Tongue (tissue), 3 donors: ENCODE measurements at places on chromosomes 16 and 17. TPM values are rescaled to one million over a fixed set of nuclear protein-coding genes. Genes with fewer than 3 reads are reported as not detected.

The ATP2A1 gene
- total RNA-seq: 850 TPM

The KCNJ16 gene
- 0.21 TPM for total RNA-seq

The RBFOX1 gene
- 34.4 TPM for total RNA-seq

The TLCD1 gene
- total RNA-seq: not detected
